Mesothelial cell of epicardium (in vitro differentiated cells): ENCODE measurements at places on chromosomes 4 and X. TPM values are rescaled to one million over a fixed set of nuclear protein-coding genes. Genes with fewer than 3 reads are reported as not detected.

- no peak overlapping the region for H3K4me3 ChIP-seq
- H3K27me3 ChIP-seq: no peaks in the 10 kb centered on the region
- DNase-seq: no peak
- H3K4me1 ChIP-seq: peaks cover 15% of the 10 kb centered on the region
Measured at GRCh38 chr4:26238426-26238777, 82.4 kb upstream of the RBPJ start.

DNA sequence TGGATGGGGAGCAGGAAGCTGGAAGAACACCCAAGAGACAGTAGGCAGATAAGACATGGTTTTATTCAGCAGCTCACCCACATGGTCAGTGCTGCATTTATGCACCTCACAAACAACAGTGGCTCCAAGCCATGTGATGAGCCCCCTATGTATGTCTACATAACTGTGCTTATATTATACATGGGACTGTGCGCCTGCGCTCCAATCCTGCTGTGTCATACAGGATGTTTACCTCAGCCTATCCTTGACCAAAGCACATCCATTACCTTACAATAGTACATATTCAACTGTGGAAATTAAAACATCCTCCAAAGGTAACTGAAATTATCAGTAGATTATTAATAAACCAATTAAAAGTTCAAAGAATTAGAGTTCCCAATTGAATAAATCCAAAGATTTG is 44.1 kb upstream of the SGMS2 start:
- H3K27ac ChIP-seq: no peak overlapping the region
- DNase-seq: no peak
- H3K4me3 ChIP-seq: no peak overlapping the region
- peaks cover 2% of the 10 kb centered on the region for H3K36me3 ChIP-seq

SPANXD gene
- total RNA-seq: 0.36 to 0.82 TPM (median 0.58 TPM) in 3 replicates

DNA sequence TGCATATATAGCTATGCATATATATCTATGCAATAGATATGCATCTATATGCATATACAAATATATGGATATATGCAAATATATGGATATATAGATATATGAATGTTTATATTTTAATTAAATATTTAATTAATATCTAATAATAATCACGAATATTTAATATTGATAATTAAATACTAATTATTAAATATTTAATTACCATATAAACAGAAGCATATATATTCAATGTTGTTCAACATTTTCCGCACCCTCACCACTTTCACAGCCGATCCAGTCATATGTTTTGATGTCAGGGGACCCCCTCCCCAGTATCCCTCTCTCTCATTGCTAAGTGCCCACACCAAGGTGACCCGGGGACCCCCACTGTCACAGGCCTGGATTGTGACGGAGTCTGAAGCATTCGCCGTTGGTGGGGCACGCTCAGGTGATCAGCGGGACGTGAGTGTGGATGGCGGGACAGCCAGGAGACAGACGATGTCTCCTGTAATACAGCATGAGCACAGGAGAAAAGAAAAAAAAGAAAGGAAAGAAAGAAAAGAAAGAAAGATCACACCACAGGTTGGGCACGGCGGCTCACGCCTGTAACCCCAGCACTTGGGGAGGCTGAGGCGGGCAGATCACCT is 199.7 kb downstream of the CRLF2 start:
- no peaks in the 10 kb centered on the region for H3K4me1 ChIP-seq

DNA sequence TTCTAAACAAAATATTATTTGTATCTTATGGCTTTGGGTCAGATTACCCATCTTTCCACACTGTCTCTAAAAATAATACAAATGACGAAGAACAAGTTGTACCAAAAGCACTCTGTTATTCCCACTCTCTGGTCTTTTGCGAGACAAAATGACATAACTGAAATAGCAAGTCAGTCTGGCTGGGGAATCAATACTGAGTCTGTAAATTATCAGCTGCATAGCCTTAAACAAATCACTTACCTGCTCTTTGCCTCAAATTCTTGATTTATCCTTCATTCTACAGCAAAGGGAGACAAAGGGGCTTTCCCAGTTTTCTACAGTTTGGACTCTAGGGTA is 40.9 kb downstream of the SOWAHB start:
- H3K4me3 ChIP-seq: no peak overlapping the region
- peak overlapping the region; percentile 69 for H3K27ac ChIP-seq
- H3K4me1 ChIP-seq: peaks cover 29% of the 10 kb centered on the region
- no peaks in the 10 kb centered on the region for H3K27me3 ChIP-seq
- DNase-seq: no peak

GRCh38 chrX:123336666-123337065 is 152.6 kb downstream of the GRIA3 start:
- no peak overlapping the region for H3K27ac ChIP-seq
- no peaks in the 10 kb centered on the region for H3K4me1 ChIP-seq
- no peak overlapping the region for H3K4me3 ChIP-seq
- H3K27me3 ChIP-seq: no peaks in the 10 kb centered on the region
- no peaks in the 10 kb centered on the region for H3K36me3 ChIP-seq

DNA sequence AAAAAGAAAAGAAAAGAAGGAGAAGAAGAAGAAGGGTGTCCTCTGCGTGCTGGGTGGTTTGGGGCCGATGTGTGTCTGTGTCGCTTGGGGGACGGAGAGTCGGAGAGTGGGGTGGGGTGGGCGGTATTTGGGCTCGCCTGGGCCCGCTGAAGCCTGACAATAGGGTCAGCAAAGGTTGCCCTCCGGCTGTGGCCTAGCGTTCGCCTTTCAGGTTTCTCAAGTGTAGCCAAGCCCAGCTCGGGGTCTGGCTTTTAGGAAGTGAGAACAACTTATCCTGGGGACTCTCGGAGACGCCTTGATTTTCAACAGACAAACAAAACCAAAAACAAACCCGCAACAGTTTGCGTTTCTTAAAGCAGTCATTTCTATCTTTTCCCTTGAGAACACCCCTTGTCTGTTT is 4.1 kb upstream of the SOX3 start:
- peaks cover 94% of the 10 kb centered on the region for H3K27me3 ChIP-seq
- no peaks in the 10 kb centered on the region for H3K36me3 ChIP-seq
- no peak overlapping the region for H3K27ac ChIP-seq

DNA sequence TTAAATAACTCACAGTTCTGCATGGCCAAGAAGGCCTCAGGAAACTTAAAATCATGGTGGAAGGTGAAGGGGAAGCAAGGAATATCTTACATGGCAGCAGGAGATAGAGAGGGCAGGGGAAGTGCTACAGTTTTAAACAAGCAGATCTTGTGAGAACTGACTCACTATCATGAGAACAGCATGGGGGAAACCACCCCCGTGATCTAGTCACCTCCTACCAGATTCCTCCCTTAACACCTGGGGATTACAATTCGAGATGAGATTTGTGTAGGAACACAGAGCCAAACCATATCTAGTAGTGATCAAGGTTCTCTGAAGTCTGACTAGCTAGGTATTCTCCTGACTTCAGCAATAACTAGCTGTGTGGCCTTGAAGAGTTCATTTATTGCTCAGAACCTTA is 56.0 kb downstream of the BANK1 start:
- no peak for DNase-seq
- no peak overlapping the region for H3K27ac ChIP-seq
- peaks cover 2% of the 10 kb centered on the region for H3K4me1 ChIP-seq
